ENCODE measurements at places on chromosomes 5 and 9.

GRCh38 chr9:104276709-104277245 lies 182.7 kb downstream of the SMC2 start:
- DNase-seq, result no peak

GRCh38 chr9:73180403-73180802 lies 28.7 kb downstream of the ANXA1 start:
- no peak for DNase-seq

DNA sequence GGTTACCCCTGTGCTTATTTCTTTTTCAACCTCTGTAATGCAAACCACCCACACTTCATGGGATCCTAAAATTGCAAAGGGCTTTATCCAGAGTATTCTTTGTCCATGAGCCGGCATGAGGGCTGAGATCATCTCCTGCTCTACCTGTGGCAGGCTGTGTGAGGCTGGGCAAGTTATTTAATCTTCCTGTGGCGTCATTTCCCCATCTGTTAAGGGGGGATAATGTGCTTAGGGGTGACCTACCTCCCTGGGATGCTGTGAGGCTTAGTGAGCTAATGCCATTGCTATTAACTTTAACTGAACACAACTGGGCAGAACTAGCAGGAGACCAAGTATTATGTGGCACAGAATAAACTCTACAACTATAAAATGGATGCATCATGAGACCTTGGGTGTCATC lies 17.0 kb downstream of the FRMPD1 start:
- DNase-seq, result no peak

DNA sequence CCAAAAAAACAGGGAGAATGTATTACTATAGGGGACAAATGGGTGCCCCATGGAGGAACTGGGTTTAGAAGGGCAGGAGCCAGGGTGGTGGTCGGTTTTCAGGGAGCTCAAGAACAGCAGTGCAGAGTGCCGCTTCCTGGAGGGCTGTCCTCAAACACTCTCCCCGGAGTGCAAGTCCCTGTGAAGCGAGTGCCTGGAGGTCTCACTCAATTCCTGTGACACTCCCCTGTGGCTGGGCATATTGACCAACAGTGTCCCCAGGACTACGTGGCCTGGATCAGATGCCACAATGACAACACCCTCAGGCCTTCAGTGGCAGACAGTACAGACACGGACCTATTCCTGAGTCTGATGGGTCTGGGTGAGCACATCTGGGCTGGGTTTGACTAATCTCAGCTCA lies 412.1 kb upstream of the IRX2 start:
- DNase-seq, result no peak

DNA sequence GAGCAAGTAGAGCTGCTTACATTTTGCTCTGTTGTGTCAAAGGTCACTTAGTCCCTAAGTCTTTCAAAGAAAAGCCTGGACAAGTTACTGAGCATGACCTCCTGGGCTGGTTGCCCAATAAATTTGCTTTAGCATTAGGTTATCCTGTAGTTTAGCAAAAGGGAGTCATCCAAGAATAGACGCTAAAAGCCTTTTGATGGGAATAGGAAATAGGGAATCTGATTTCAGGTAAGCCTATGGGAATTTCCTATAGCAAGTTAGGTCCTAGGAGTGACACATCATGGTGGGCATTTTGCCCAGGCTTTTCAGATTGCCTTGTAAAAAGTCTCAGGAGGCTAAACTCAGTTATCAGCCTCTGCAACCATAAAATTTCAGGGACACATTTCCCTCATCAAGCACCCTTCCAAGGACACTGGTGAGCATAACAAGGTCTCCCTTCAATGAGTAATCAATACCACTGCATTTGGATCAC lies 67.6 kb upstream of the RANBP3L start:
- no peak for DNase-seq

DNA sequence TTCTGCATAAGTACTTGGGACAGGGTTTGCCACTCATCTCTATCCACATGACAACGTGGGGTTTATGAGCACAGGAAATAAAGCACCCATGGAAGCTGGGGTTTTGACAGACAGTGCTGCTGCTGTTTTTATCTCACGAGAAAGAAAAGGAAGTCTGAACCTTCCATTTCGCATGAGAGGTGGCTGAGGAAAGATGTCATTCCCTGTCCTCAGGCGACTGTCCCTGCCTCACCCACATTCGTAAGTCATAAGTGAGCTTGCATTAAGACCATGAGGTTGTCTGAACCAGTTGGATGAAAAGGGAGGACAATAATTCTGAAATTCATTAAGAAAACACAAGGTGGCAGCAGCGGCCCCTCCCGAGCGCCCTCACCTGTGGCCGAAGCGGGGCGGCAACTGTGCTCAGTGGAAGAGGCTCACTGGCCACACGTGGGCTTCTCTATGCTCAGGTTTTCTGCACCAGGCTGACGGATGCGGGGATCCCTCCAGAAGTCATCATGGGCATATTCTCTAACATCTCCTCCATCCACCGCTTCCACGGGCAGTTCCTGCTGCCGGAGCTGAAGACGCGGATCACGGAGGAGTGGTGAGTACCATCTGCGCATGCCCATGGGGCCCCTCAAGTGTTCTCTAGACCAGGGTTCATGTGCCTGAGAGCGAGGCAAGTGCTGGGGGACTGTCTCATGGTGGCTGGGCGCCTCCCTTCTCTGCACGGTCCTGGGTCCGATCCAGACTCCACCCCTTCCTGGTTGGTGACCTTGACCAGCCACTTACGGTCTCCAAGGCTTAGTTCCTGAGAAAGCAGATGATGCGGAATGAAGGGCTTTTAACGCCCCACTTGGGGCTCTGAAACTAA lies 54.7 kb upstream of the SUSD3 start:
- DNase-seq, result peak; percentile 35

DNA sequence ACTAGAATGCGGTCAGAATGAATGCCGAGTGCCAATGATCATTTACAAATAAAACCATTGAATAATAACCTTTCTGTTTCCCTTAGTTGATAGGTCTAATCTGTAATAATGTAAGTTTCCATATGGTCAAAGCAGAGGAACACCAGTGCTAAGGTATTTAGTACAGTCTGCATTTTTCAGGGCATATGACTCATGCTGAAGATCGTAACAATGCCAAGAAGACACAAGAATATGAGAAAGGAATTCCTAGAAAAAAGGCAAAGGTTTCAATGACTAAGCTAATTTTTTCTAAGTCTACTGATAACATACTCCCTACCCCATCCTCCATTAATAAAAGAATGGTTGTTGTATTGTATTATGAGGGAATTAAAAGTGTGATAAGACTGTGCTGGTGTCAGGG lies 2.8 kb downstream of the OR1L8 start:
- no peak for DNase-seq

GRCh38 chr5:51378448-51379330 lies 4.6 kb upstream of the ISL1 start:
- no peak for DNase-seq

DNA sequence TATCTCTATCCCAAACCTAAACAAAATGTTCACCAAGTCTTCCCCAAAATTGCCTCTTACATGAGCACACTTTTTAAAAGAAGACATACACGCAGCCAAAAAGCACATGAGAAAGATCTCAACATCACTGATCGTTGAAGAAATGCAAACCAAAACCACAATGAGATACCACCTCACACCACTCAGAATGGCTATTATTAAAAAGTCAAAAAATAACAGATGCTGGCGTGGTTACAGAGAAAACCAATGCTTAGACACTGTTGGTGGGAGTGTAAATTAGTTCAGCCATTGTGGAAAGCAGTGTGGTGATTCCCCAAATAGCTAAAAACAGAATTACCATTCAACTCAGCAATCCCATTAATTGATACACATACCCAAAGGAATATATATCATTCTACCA lies 83.8 kb downstream of the SEMA5A start:
- DNase-seq, result no peak

- DNase-seq, result no peak
Observed at GRCh38 chr5:139690064-139690802, 42.1 kb downstream of the CXXC5 start.

GRCh38 chr9:90958328-90958727 lies 156.7 kb downstream of the SYK start:
- no peak for DNase-seq

- DNase-seq, result no peak
Observed at GRCh38 chr5:83072966-83073365, 4.2 kb downstream of the TMEM167A start.

GRCh38 chr9:98743818-98744611 lies 35.3 kb upstream of the GABBR2 start:
- DNase-seq, result no peak

- no peak for DNase-seq
Observed at GRCh38 chr5:138963763-138964371, 88.7 kb upstream of the LRRTM2 start.

DNA sequence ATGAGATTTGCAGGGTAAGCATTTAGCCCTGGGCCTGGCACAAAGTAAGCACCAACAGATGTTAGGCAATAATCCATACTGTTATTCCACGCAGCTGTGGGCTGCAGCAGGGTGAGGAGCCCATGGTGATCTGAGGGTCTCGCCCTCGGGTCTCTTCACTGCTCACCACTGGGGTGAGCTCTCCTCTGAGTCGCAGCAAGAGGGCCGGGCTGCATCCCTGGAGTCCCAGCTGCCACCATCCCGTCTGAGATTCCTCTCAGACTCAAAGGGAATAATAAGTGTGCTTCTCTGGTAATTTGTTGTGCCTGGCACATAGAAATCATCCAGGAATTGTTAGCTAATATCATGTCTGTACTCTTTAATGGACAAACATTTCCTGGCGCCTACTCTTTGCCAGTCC lies 6.9 kb downstream of the NKX2-5 start:
- DNase-seq, result no peak

- DNase-seq, result no peak
Observed at GRCh38 chr5:119409235-119409815, 43.0 kb upstream of the HSD17B4 start.

DNA sequence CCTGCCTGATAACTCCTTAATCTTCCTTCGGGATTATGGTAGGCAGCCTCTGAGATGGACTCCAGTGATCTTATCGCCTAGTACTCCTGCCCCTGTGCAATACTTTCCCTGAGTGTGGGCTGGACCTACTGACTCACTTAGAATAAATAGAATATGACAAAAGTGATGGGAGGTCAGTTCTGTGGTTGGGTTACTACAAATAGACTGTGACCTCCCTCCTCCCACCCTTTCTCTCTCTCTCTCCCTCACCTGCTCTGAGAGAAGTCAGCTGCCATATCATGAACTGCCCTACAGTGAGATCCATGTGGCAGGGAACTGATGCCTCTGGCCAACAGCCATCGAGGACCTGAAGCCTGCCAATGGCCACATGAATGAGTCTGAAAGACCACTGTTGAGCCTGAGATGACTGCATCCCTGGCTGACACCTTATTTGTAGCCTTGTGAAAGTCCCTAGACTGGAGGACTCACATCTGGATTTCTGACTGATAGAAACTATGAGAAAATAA lies 31.7 kb downstream of the NRG2 start:
- DNase-seq, result no peak

DNA sequence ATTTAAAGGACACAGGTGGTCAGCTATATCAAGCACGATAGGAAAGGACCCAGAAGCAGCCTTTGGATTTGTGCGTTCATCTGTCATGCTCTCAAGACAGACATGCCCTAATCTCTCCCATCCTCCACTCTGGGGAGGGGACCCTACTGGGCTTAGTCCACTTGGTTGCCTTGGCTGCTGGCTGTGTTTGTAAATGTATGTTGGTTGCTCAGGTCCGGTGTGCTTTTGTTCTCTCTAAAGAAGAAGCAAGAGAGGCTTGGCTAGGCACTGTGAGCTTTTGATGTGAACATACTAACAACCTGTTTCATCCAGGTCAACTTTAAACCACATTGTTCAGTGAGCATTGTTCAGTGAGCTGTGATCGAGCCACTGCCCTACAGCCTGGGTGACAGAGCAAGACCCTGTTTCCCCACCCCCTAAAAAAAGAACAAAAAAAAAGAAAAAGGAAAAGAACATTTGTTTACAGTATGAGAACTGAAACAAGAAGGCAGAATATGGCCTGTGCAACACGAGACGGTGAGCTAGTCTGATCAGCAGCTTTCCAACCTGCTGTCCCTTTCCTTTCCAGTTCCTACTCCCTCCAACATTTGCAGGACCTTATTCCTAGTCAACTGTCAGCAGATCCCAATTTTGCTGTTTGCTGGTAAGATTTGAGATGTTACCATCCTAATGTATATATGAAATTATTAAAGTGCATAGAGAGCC lies 228.3 kb downstream of the ARHGAP26 start:
- DNase-seq, result no peak

DNA sequence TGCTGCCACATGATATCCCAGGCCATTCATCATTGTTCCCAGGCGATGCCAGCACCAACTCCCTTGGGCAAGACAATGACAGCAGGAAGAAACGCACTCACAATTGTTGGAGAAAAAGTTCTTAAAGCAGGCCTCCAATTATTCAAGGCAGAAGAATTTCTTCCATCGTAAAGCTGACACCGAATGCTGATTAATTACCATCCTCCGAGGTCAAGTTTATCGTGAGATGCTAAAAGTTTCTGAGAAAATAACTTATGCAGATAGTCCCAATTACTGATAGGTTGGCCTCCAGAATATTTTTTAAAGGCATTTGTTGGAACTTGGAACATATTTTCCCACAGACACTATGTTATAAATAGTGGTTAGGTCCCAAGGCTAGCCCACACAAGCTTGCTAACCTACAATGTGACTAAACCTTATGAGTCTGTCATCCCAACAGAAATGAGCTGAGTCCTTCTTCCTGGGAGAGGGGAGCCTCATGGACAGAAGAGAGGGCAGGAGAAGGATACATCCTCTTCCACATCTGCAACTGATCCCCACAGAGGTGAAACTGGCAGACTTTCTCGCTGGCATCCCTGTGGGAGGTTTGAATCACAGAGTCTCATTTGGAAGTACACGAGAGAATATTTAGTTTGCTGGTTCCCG lies 202.4 kb upstream of the TBC1D2 start:
- DNase-seq, result no peak

- no peak for DNase-seq
Observed at GRCh38 chr9:83800236-83801033, 17.1 kb downstream of the GKAP1 start.

- no peak for DNase-seq
Observed at GRCh38 chr9:7729371-7730163, 70.0 kb downstream of the DMAC1 start.

- no peak for DNase-seq
Observed at GRCh38 chr5:87340716-87341115, 72.0 kb downstream of the CCNH start.

- no peak for DNase-seq
Observed at GRCh38 chr9:21322911-21323461, 12.2 kb downstream of the KLHL9 start.

DNA sequence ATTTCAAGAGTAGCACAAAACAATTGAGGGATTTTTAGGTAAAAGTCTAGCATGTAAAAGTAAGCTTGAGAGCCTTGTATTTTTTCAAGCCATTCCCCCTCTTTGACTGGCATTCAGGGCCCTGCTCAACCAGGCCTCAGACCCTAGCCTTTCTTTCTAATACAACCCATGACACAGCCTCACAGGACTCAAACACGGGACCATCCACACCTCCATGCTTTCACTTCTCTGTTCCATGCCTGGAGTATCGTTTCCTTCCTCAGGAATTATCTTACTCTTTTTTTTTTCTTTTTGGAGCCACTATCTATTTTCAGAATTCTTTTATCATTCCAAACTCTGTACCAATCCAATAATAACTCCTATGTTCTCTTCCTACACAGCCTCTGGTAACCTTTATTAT lies 560.2 kb upstream of the CLINT1 start:
- no peak for DNase-seq
